ENCODE measurements at places on chromosomes 4 and X.
A peak's percentile ranks its signal among the peaks of the same experiment; 100 is the strongest.

DNA sequence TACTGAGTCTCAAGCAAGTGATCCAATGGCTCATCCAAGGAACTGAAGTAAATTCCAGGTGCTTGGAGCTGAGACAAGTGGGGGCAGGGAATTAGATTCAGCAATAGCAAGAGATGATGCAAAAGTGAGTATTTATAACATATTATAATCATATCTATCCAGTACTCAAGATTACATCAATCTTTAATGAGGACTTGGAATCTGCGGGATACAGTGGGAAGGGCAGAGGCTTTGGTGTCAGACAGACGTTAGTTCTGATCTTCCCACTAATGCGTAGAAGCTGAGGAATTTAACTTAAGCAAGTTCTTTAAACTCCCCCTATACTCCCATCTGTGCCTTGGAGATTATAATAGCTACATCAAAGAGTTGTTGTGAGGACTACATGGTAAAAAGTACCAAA lies 143.4 kb upstream of the NWD2 start:
- DNase-seq = no peak

DNA sequence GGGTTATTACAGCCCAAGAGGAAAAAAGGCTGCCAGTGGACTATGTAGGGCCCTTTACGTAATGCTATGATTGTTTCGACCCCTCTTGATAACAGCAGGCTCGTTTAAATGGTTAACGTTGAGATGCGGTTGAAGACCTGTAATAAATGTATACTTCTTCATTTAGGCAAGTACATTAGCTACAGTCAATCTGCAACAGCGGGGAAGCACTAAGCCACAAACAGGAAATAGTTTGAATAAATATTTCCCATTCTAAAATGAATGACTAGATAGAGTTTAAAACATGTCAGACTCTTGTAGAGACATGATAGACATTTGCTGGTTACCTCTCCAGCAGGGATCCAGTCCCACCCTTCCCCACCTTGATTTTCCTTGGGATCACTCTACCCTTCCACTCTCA lies 38.1 kb upstream of the STIM2 start:
- no peak for DNase-seq

GRCh38 chr4:24862073-24862751 lies 50.6 kb downstream of the CCDC149 start:
- no peak for DNase-seq

DNA sequence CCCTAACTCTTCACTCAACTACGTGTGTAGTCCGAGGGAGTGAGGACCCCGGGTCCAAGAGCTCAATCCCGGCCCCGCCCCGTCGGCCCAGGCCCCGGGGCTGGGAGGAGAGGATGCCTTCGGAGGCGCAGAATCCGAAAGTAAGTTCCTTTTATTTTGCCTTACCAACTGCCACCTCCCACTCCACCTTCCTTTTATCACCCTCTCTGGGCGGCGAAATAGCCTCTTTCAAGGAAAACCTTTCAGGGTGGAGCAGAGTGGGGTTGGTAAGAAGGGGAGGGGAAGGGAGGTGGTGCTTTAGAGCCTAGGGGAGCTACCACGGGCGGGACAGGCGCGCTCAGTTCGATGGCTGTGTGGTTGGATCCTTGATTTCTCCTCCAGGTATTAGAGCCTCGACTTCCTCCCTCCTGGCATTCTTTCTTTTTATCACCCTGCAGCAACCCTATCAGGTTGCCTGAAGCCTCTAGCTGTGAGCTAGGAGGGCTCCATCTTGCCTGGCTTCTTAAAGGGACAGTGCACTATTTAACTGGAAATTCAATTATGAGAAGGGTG lies 191.2 kb downstream of the RRAGB start:
- no peak for DNase-seq

GRCh38 chrX:67523932-67524331 lies 19.9 kb upstream of the AR start:
- no peak for DNase-seq

GRCh38 chr4:52015366-52015765 lies 4.8 kb downstream of the LRRC66 start:
- no peak for DNase-seq

DNA sequence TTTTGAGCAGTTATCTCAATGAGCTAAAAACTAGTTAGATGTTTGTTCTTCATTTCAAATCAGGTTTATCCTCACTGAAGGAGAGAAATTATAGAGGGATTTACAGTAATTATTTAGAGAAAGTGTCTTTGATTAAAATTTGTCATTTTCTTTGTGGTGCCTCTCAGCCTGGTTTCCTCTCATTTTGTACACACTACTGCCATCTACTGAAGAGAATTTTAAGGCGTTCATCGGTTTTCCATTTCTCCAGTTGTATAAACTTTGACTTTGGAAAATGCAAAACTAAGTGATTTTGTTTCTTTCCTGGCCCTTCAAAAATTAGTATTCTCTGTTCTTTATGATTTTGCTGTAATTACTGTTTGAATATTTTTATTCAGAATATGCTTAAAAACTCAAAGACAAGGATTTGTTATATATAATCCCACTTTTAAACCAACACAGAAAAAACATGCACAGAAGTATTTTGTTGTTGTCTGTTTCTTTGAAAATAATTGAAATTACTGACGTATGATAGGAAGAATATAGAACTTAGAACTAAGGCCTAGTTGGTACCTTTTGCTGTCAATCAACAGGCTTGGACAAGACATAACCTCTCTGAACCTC lies 34.4 kb upstream of the ANXA3 start:
- DNase-seq = peak; percentile 25

- DNase-seq = no peak
These were observed 167.6 kb upstream of the ANK2 start for GRCh38 chr4:112881842-112882241.

Measured in stromal cell of bone marrow (primary cell).